Inflammatory macrophage treated with lipopolysaccharide for 4 hours (primary cell): ENCODE measurements at places on chromosomes 1 and 21.

DNA sequence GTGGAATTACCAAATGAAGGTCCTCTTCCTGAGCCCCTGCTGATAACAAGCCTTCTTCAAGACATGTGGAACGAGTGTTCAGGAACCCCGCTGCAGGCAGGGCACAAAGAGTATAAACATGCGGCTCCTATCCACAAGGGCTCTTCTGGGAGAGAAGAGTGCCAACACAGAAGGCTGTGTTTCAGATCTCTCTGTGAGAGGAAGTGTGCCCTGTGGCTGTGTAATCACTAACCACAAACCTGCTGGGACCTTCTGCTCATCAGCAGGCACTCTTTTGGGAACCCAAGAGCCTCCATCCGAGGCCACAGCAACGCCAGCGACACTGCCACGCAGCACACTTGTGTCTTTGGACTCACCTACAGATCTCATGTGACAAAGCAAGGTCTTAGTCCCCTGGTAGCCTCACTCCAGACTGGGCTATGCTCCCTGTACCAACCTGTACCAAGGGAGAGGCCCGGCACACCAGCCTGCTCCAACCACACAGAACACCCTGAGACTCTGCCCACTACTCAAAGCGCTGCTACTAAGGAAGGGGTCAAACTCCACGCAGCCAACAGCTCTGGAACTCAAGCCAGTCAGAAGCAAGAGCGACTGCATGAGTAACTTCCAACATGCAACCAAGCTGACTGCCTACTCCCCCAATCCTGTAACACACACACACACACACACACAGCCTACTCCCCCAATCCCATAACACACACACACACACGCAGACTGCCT is 7.8 kb downstream of the PTTG1IP start:
- peak; percentile 71 for DNase-seq

DNA sequence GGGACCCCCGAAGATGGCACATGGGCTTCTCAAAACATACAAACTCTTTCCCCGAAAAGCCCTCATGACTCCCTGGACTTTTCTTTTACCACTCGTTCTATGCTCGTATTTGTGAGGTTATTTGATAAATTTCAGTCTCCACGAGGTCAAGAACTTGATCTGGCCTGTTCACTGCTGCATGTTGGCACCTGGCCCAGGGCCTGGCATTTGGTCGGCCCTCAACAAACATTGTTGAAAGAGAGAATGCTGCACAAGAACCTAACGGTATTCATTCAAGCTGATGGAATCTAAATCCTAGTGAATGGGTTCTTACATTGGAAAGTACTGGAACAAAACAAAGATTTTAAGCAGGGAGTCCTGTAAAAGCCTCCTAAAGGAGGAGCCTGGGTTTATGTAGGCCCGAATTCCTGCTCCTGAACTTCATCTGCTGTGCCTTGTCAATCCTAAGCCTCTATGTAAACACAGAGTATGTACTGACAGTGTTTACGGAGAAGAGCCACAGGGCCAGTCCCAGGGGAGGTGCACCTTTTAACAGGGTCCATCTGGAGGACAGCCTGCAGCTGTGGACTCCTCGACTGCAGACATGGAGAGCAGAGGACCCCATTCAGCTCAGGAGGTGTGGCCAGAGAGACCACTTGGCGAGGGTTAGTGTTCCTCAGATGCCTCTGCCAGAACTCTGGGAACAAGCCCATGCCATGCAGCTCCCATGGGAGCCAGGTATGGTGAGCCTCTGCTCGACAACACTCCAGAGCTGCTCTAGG is 46.9 kb downstream of the L1TD1 start:
- no peak for DNase-seq

- DNase-seq = no peak
These were observed 10.1 kb upstream of the CNN3 start for GRCh38 chr1:94936861-94937620.

DNA sequence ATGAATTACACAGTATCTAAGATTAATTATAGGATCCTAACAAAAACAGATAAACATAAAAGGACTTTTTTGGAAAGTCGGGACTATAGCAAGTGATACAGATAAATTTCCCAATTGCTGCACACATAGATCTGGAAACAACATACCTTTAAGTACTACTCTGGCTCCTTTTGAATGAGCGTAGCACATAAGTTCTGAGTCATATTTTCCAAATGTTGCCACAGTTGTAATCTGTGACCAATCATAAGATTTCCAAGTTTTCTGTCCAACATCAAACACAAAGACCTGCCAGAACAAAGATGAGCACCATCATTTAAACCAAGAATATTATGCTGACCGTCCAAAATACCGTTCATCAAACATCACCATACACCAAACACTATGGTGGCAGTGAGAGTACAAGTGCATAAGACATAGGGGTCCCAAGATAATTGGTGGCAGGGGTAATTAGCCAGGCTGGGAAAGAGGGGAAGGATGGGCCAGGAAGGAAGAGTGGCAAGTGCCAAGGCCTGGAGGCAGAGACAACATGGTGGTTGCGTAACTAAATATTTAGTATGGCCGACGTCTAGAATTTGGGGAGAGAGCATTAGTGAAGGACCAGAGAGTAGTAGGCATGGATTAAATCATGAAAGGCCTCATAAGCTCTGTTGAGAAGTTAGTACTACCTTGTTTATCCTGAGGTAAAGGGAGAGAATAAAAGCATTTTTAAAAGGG is 3.6 kb downstream of the CTBS start:
- peak; percentile 7 for DNase-seq

- DNase-seq = no peak
These were observed 28.4 kb upstream of the KIAA0040 start for GRCh38 chr1:175220853-175221556.

DNA sequence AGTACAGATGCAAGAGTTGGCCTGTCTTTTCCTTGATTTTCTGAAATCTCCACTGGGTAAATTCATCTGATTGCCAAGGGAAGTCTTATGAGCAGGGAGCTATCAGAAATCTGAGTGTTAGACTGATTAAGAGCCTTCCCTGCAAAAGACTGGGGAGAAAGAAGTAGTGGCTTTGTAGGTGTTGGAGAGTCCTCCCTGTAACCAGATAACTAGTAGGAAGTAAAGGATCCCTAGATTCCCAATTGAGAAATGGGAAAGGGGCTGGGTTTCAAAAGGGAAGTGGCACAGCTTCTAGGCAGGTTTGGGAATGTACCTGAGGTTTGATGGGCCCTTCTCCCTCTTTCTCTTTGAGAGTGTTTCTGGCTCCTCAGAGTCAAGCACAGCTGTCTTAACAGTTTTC is 2.1 kb downstream of the TLCD4 start:
- no peak for DNase-seq

DNA sequence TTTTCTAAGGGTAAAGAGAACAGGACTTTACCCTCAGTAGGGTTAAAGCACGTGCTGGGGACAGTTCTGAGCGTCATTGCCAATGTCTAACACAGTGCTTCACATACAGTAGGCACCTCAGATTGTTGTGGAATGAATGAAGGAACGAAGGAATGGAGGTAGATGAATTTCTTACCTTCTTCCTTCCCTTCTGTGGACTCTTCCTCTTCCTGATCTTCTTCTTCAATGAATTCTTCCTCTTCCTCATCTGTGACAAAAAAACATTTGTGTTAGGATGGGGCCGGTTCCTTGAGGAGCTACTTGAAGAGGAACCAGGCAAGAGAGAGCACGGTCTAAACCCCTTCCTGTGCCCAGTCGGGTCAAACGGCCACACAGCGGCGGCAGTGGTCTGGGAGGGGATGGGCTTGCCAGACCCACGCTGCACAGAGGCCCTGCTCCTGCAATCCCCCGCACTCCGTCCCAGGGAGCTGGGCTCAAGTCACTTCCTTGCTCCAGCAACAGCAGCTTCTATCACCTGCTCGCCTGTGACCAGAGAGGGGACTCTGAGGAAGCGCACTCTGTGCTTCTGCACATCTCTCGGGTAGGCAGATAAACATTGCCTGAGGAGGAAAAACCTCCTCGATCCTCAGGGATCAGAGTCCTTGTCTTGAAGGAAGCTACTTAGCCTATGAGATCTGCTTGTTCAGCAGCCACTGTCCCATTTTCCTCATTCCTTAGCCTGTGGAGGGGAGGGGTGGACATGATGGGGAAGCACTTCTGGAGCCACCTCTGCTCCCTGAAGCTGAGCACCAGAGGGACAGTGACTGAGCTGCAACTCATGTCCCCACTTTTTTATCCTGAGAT is 8.0 kb upstream of the SLC30A2 start:
- DNase-seq = no peak

GRCh38 chr1:212908971-212909370 is 41.4 kb upstream of the VASH2 start:
- DNase-seq = no peak

- no peak for DNase-seq
These were observed 113.1 kb downstream of the KCNN3 start for GRCh38 chr1:154756793-154757548.

GRCh38 chr21:43884861-43885417 is 19.9 kb downstream of the AGPAT3 start:
- DNase-seq = no peak

- no peak for DNase-seq
These were observed 55.9 kb upstream of the RCC1 start for GRCh38 chr1:28449904-28450303.

GRCh38 chr1:6205849-6206519 is at the start of gene RNF207:
TSS of gene RNF207 (plus strand) at chr1:6206119. CDS start at chr1:6206536, 417 bp downstream.
- DNase-seq = peak; percentile 23

GRCh38 chr1:2871246-2871815 is 69.8 kb upstream of the TTC34 start:
- no peak for DNase-seq

DNA sequence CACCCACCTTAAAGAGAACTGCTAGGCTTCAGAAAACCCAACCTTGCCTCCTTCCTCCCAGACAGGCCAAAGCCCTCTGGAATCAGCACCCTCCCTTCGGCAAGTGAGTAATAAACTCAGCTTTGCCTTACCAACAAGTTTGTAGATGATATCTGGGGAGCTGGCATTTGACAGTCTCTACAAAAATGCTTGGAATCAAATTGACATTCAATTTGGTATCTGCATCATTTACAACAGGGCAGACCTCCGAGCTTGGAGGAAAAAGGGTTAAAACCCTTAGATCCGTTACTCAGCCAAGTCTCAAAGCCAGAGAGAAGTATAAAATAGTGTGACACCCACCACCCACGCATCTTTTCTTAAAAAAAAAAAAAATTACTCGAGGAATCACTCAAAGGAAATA is 149.3 kb upstream of the EDN2 start:
- DNase-seq = no peak

DNA sequence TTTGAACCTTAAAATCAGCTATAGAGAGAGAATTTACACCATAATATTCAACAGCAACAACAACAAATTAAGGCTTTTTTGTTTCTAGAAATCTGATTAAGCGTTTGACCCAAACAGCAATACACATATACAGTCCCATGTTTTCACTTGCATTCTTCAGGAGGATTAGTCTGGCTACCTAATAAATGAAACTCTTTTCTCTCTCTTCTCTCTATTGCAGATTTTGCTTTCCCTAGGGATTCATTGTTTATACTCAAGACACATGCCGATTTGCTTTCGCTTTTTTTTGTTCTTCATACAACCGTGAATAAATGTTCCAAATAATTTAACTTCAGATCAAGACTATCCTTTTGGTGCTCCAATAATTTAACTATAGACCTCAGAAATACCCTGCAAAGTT is 162.4 kb upstream of the PTBP2 start:
- no peak for DNase-seq

DNA sequence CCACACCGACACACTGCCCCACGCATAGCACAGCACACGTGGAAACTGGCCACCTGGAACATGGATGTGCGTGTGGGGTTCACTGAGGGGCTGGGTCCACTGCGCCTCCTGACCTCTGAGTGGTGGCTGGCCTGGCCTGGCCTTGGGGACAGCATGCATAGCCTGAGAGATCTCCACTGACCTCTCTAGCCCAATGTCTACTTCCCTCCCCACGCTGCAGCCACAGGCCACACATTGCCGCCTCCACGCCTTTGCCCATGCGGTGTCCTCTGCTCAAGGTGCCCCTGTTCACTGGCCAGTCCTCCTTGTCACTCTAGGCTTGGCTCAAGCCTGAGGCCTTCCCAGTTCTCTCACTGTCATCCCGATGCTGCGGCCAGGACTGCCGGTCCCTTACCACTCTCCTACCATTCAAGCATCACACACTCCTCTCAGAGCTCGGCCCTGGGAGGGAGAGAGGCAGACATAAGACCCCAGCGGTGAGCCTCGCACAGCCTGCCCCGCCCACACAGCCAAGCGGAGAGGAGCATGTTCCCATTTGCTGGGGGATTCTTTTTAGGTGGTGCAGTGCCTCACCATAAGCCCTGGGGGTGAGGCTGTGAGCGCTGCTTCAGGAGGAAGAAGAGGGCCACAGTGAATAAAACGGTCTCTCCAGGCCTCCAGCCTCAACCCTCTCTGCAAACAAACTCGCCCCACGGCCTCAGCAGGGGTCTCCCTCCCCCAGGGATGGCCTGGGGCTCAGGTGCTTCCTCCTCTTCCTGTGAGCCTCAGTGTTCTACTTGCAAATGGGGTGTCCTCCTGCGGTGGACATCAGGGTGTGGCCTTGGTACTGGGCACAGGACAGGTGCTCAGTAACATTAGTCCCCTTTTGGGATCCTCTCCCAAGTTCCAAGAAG is 80.8 kb downstream of the DMRTB1 start:
- no peak for DNase-seq

DNA sequence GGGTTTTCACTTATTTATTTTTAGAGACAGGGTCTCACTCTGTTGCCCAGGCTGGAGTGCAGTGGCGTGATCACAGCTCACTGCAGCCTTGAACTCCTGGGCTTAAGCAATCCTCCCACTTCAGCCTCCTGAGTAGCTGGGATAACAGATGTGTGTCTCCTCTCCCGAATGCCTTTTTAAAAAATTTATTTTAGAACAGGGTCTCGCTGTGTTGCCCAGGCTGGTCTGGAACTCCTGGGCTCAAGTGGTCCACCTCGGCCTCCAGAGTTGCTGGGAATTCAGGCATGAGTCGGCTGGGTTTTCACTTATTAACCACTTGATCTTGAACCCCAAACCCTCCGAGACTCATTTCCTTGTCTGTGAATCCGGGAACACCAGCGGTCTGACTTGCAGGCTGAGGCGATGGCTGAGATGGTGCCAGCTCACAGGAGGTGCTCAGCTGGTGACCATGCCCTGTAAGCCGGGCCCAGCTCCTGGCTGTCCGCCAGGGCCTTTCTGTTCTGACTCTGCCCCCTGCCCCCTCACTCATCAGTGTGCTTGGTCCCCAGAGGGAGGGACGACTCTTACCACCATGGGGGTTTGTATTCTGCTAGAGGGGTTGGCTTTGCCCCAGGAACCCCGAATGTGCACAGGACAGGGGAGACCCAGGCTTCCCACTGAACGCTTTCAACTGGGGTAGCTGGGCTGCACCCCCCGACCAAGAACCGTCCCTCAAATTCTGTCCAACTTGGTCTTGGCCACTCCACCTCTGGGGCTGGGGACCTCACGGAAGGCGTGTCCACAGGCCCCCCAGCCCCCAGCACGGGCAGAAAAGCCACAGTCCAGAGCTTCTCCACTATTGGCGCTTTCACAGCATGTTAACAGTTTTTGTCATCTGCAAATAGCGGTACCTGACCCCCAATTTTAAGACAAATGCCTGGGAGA is 22.5 kb downstream of the MMEL1 start:
- no peak for DNase-seq

- no peak for DNase-seq
These were observed 89.8 kb downstream of the ADSS2 start for GRCh38 chr1:244361764-244362473.

- no peak for DNase-seq
These were observed 103.2 kb downstream of the EBNA1BP2 start for GRCh38 chr1:43068911-43069310.
